ENCODE measurements at places on chromosomes 7 and 10.

- peak; percentile 91 for DNase-seq
Measured at GRCh38 chr10:93991596-93992284, 2.0 kb upstream of the PLCE1 start.

- DNase-seq: peak; percentile 90
Measured at GRCh38 chr7:157412021-157412443, 75.2 kb downstream of the DNAJB6 start.

GRCh38 chr7:148871030-148871429 lies 13.1 kb downstream of the EZH2 start:
- no peak for DNase-seq

GRCh38 chr7:153012203-153012602 lies 252.7 kb downstream of the ACTR3B start:
- DNase-seq: no peak

DNA sequence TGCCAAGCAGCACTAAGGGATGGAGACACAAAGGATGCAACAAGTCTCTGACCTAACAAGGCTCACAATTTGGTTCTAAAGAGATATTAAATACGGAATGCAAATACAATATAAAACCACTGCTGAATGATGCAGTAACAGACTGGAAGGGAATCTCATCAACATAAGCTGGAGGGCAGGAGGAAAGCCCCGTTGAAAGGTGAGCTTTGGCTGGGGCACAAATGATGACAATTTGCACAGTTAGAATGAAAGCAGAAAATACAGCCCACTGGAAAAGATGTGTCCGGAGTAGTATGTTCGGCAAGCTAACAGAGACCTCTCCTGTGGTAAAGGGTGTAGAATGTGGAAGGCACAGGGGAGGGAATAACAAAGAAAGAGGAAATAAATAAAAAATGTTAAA lies 26.1 kb downstream of the PAXIP1 start:
- DNase-seq: no peak

GRCh38 chr7:46576950-46577349 lies 655.9 kb upstream of the IGFBP3 start:
- DNase-seq: peak; percentile 47

Measured in EL (cell line).